Upper lobe of right lung (tissue), 1 donor: ENCODE measurements at places on chromosomes 13 and 19. TPM values are rescaled to one million over a fixed set of nuclear protein-coding genes. Genes with fewer than 3 reads are reported as not detected.

- DNase-seq = no peak
- no peak overlapping the region for H3K27ac ChIP-seq
- no peaks in the 10 kb centered on the region for H3K4me1 ChIP-seq
- no peak overlapping the region for H3K4me3 ChIP-seq
- H3K36me3 ChIP-seq = peaks cover 6% of the 10 kb centered on the region
These were observed 6.4 kb upstream of the TMC4 start for GRCh38 chr19:54179262-54179852.

GRCh38 chr13:98651744-98652143 lies 74.8 kb upstream of the STK24 start:
- no peaks in the 10 kb centered on the region for H3K4me1 ChIP-seq
- DNase-seq = no peak
- H3K4me3 ChIP-seq = no peak overlapping the region
- H3K27ac ChIP-seq = no peak overlapping the region
- no peaks in the 10 kb centered on the region for H3K36me3 ChIP-seq

- H3K36me3 ChIP-seq = no peaks in the 10 kb centered on the region
- no peaks in the 10 kb centered on the region for H3K27me3 ChIP-seq
- H3K4me3 ChIP-seq = no peak overlapping the region
- H3K4me1 ChIP-seq = no peaks in the 10 kb centered on the region
- no peak for DNase-seq
- H3K27ac ChIP-seq = no peak overlapping the region
These were observed 86.8 kb upstream of the SCEL start for GRCh38 chr13:77448689-77449088.

DNA sequence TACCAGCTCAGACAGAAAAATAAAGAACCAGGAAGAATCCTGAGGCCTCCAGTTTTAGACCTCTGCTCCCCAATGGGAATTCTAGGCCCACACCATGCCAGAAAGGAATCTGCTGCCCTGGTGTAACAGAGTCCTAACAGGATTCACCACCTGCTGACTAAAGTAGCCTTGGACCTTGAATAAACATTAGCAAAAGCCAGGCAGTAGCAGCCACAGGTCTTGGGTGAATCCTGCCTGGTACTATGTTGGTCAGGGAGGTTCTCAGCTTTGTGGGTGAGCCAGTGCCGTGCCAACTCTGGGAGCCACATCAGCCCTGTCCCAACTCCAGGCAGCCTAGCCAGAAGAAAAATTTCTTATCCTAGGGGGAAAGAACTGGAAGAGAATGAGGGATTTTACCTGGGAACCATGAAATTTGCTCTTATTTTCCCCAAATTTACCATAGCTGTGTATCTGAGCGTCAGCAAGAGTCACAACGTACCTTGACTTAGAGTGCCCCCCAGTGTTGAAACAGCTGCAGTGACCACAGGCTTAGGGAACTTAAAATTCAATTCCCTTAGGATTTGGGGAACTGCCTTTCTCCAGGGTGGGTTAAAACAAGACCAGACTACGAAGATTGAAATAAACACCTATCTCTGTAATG lies 1895.6 kb upstream of the PRR20A start:
- no peak overlapping the region for H3K4me3 ChIP-seq
- no peaks in the 10 kb centered on the region for H3K36me3 ChIP-seq
- no peaks in the 10 kb centered on the region for H3K27me3 ChIP-seq
- DNase-seq = no peak
- no peak overlapping the region for H3K27ac ChIP-seq
- no peaks in the 10 kb centered on the region for H3K4me1 ChIP-seq

Gene RASA3
- 17.3 TPM for total RNA-seq

Gene CLDND2
- total RNA-seq = 0.64 TPM
